ENCODE measurements at places on chromosomes 12 and 14. TPM values are rescaled to one million over a fixed set of nuclear protein-coding genes. Genes with fewer than 3 reads are reported as not detected.

The SLC8A3 gene
- total RNA-seq: 21.7 TPM

The PPFIA2 gene
- 0.16 TPM for total RNA-seq

DNA sequence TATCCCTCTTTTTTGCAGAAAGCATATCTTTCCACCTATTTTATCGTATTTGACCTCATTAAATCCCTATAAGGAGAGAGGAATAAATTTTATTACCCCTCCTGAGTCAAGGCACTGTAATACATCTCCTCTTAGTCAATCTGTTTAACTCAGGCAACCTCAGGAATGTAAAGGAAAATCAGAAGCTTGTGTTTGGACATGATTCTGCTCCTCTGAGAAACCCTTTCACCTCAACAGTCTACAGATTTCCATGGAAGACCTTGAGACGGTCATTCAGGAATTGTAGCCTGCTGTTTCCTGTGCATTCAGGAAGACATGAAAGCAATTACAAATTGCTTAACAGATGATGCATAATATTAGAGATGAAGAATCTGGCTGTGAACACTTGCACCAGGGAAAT is 360.8 kb downstream of the PAWR start:
- H3K4me1 ChIP-seq: no peaks in the 10 kb centered on the region
- H3K4me3 ChIP-seq: no peak overlapping the region
- H3K27ac ChIP-seq: no peak overlapping the region
- no peaks in the 10 kb centered on the region for H3K27me3 ChIP-seq
- no peak for DNase-seq
- no peaks in the 10 kb centered on the region for H3K36me3 ChIP-seq

- no peak for DNase-seq
- H3K4me1 ChIP-seq: no peaks in the 10 kb centered on the region
- no peak overlapping the region for H3K4me3 ChIP-seq
- H3K27me3 ChIP-seq: no peaks in the 10 kb centered on the region
Observed at GRCh38 chr14:57748279-57748678, 117.6 kb downstream of the SLC35F4 start.

DNA sequence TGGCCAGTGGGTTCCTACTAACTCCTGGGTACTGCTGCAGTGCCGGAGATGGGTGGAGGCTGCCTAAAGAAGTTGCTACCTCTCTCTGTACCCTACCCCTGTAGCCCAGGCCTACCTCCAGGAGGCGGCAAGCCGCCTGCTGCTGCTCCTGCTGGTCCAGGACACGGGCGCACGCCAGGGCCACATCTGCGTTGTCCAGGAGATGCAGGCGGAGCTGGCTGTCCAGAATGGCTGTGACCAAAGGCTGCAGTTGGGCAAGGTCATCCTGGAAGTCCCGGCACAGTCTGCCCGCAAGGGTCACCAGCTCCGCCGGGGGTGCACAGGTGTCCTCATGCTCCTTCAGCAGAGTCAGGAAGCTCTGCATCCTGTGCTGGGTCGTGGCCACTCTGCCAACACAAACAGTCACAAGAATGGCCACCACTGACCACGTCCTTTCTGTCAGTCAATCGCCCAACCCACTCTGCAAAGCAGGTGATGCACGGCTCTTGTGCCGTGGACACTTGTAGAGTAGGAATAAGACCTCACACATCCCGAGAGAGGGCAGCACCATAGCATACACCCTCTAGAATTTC is 1.6 kb downstream of the ANHX start:
- no peaks in the 10 kb centered on the region for H3K36me3 ChIP-seq
- DNase-seq: no peak
- H3K4me1 ChIP-seq: no peaks in the 10 kb centered on the region
- no peaks in the 10 kb centered on the region for H3K27me3 ChIP-seq

DNA sequence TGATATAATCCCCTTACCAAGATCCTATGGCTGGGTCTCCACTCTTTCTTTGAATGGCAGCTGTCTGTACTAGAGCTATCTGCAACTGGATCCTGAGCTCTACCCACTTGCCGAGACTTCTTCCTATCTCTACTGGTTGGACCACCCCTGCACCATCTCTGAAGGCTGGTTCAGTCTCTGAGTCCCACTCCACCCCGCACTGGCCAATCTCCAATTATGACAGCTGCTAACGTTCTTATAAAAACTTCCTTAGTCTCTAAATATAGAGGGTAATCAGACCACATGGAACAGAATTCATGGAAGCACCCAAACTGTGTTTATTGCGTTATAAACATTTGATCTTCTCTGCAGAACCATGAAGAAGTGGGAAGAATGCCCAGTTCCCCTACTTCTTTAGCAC is 186.6 kb upstream of the EEA1 start:
- H3K4me3 ChIP-seq: no peak overlapping the region
- no peaks in the 10 kb centered on the region for H3K36me3 ChIP-seq
- peak overlapping the region; percentile 44 for H3K27ac ChIP-seq

The INSM2 gene
- total RNA-seq: not detected

The CLEC12A gene
- total RNA-seq: 0.66 TPM

- no peak overlapping the region for H3K27ac ChIP-seq
- no peak for DNase-seq
- no peak overlapping the region for H3K4me3 ChIP-seq
- H3K36me3 ChIP-seq: no peaks in the 10 kb centered on the region
- no peaks in the 10 kb centered on the region for H3K27me3 ChIP-seq
- no peaks in the 10 kb centered on the region for H3K4me1 ChIP-seq
Observed at GRCh38 chr14:71668186-71668912, 263.9 kb upstream of the RGS6 start.

All from psoas muscle (tissue), 8 donors.